ENCODE measurements at places on chromosomes 3 and 15.

- no peaks in the 10 kb centered on the region for H3K27me3 ChIP-seq
- no peaks in the 10 kb centered on the region for H3K36me3 ChIP-seq
- H3K27ac ChIP-seq: no peak overlapping the region
- no peak for DNase-seq
- H3K4me3 ChIP-seq: no peak overlapping the region
- H3K4me1 ChIP-seq: no peaks in the 10 kb centered on the region
Observed at GRCh38 chr3:20683910-20684309, 497.9 kb upstream of the SGO1 start.

DNA sequence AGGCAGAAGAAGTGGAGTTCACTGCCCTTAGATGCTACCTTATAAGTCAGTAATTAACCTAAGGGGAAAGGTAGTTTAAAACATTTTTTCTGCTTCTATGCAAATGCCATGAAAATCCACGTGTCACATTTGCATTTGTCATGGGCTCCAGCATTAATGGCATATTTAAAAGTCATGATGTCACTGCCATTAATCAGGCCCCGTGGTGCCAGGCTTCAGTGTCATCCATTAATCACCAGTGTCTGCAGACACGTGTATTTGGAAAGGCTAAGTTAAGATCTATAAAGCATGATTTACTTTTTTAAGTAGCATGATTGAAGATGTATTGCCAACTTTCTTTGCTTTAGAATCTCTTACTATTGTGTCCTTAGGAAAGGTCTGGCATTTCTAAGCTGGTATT lies 857.8 kb downstream of the TUSC7 start:
- H3K4me1 ChIP-seq: no peaks in the 10 kb centered on the region

- no peak for DNase-seq
- no peaks in the 10 kb centered on the region for H3K36me3 ChIP-seq
- no peaks in the 10 kb centered on the region for H3K27me3 ChIP-seq
- no peaks in the 10 kb centered on the region for H3K4me1 ChIP-seq
Observed at GRCh38 chr3:72232777-72233176, 447.8 kb upstream of the PROK2 start.

DNA sequence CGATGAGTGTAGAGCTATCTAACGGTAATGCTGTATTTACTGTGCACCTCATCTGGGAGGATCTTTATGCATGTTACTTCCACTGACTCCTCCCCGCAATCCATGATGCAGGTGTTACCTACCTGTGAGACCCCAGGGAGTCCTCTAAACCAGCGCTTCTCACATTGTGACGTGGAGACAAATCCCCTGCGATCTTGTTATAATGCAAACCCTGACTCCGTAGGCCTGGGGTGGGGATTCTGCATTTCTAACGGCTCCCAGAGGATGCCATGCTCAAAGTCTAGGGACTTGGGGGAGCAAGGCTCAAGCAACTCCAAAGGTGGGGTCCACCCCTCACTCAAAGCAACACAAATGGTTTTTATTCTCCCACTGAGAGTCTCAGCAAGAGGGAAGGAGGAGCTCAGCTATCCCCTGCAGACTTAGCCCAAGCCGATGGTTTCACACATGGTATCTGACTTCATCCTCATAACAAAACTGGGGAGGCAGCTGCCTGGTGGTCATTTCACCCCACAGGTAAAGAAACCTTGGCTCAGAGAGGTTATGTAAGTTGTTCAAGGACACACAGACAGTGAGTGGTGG lies 63.6 kb downstream of the PCSK6 start:
- no peak overlapping the region for H3K27ac ChIP-seq
- no peaks in the 10 kb centered on the region for H3K27me3 ChIP-seq
- H3K4me1 ChIP-seq: no peaks in the 10 kb centered on the region
- no peak for DNase-seq

GRCh38 chr3:4985330-4986174 lies 6.3 kb downstream of the BHLHE40 start:
- H3K4me3 ChIP-seq: no peak overlapping the region
- no peak for DNase-seq
- no peaks in the 10 kb centered on the region for H3K27me3 ChIP-seq
- peaks cover 21% of the 10 kb centered on the region for H3K36me3 ChIP-seq
- H3K27ac ChIP-seq: no peak overlapping the region

DNA sequence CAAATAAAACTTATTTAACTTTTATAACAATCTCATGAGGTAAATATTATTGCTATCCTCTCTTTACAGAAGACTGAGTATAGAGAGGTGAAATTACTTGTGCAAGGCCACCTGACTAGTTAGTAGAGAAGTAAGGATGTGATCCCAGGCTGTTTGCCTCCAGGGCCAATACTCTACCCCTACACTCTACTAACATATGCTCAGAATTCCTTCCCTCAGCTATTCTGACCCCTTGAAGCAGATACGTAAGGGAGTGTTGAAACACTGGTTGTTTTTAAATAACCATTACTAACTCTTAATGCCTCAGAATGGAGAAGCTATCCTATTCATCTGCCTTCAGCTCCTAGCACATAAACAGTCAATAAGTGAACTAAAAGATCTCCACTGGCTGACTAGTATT lies 24.1 kb downstream of the CSTA start:
- H3K4me1 ChIP-seq: no peaks in the 10 kb centered on the region
- H3K27ac ChIP-seq: no peak overlapping the region
- H3K27me3 ChIP-seq: no peaks in the 10 kb centered on the region
- H3K36me3 ChIP-seq: no peaks in the 10 kb centered on the region
- DNase-seq: no peak

DNA sequence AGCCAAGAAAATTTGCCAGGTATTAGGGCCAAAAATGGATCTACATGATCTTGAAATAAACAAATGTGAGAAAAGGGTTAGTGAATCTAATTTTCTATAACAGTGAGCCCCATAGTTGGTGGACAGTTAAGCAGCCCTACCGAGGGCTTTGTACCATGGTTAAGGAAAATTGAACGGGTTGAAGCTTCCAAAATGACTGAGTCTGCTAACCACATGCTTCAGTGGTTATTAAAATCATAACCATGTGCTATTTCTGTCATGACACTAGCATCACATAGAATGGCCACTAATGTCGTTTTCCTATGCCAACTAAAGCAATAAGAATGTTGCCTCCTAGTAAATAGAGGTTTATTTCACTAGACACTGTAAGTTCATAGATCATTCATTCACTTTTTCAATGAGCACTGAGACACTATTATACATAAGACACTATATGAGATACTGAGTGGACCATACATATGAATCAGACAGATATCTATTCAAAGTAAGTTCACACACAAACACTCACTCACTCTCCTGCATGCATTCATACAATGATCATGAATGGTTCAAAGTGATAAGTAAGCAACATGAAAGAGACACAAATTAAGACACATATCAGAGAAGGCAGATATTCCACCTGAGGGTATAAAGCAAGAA lies 4.3 kb downstream of the SST start:
- DNase-seq: no peak
- no peaks in the 10 kb centered on the region for H3K36me3 ChIP-seq
- H3K4me1 ChIP-seq: no peaks in the 10 kb centered on the region
- peaks cover 21% of the 10 kb centered on the region for H3K27me3 ChIP-seq
- no peak overlapping the region for H3K27ac ChIP-seq

DNA sequence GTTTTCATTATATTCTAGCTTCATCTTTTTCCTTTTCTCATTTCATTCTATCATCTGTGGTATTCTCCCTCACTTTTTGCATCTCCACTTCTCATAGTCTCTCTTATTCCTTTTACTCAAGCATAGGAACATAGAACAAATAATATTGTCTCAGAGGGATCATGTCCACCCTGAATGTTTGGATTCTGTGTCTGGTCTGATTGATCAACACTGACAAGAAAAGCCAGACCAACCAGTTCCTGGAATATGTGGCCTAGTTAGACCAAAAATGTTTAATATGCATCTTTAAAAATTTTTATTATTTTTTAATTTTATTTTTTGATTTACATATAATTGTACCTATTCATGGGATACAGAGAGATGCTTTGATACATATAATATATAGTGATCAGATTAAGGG lies 212.0 kb upstream of the ALCAM start:
- no peak overlapping the region for H3K4me3 ChIP-seq
- no peak for DNase-seq
- H3K4me1 ChIP-seq: no peaks in the 10 kb centered on the region
- H3K36me3 ChIP-seq: no peaks in the 10 kb centered on the region
- H3K27me3 ChIP-seq: no peaks in the 10 kb centered on the region

DNA sequence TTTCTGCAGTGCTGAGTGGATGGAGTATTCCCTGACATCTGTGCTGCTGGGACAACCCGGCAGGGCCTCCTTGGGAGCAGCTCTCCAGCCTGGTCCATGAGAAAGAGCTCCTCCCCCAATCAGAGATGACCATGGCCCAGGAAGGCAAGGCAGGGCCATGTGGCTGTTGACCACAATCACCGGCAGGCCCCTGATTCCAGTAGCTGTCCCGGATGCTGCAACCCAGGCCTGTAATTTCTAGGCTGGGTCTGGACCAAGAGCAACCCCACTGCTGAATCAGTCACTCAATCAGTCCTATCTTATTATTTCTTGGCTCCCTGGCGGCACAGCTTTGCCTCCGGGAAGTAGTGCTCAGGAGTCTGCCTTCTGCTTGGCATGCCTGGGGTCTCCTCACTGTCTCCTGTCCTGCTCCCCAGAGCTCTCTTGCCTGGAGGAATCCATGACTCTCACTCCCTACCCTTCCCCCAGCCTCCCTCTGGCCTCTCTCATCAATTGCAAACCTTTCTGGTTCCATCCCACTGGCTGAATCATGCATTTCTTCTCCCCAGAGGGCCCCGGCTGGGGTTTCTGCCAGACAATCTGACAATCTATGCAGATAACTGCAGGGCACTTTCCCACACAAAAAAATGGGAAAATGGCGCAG lies 32.6 kb upstream of the ITGA11 start:
- no peak overlapping the region for H3K4me3 ChIP-seq
- no peaks in the 10 kb centered on the region for H3K27me3 ChIP-seq
- H3K4me1 ChIP-seq: no peaks in the 10 kb centered on the region
- H3K36me3 ChIP-seq: no peaks in the 10 kb centered on the region
- H3K27ac ChIP-seq: no peak overlapping the region
